Neural progenitor cell (in vitro differentiated cells): ENCODE measurements at places on chromosomes 7 and 10.

DNA sequence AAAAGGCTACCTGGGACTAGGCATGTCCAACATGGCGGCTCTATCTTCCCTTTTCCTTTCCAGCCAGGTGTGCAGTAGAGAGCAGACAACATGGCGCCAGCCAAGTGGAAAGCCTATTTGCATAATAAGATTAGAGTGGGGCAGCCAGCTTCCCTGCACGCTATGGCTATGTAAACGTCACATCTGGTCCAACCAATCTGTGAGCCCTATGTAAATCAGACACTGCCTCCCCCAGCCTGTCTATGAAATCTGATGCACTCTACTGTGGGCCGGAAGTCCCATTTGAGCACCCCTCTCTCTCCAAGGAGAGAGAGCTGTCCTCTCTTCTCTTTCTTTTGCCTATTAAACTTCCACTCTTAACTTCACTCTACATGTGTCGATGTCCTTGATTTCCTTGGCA lies 984.9 kb upstream of the AUTS2 start:
- DNase-seq = peak; percentile 78
- H3K27me3 ChIP-seq = no peaks in the 10 kb centered on the region
- H3K27ac ChIP-seq = no peak overlapping the region

- no peaks in the 10 kb centered on the region for H3K27me3 ChIP-seq
- peaks cover 5% of the 10 kb centered on the region for H3K4me1 ChIP-seq
- no peak for DNase-seq
- H3K4me3 ChIP-seq = no peak overlapping the region
Measured at GRCh38 chr10:30160271-30160982, 101.0 kb upstream of the JCAD start.

GRCh38 chr7:69757981-69758430 lies 159.7 kb downstream of the AUTS2 start:
- H3K36me3 ChIP-seq = no peaks in the 10 kb centered on the region
- DNase-seq = no peak
- peaks cover 46% of the 10 kb centered on the region for H3K4me1 ChIP-seq
- H3K27me3 ChIP-seq = no peaks in the 10 kb centered on the region
- H3K4me3 ChIP-seq = no peak overlapping the region

DNA sequence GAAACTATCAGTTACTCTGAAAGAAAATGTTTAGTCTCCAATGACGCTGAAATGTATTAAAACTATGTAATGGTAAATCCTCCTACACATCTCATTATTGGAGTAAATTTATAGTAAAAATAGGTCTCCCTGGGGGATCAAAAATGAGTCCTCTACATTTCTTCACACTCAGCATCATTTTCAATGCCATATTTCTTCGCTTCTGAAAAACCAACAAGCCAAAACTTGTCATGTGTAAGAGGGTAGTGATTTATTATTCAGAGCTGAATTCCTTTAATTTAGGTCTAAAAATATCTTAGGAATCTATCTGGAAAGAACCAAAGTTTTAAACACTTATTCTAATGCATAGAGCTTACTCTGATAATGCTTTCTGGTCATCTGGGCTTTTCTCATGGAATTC lies 3.0 kb downstream of the PDK4 start:
- no peak overlapping the region for H3K27ac ChIP-seq
- peaks cover 78% of the 10 kb centered on the region for H3K27me3 ChIP-seq
- no peak for DNase-seq
- H3K4me1 ChIP-seq = no peaks in the 10 kb centered on the region
- no peaks in the 10 kb centered on the region for H3K36me3 ChIP-seq

- no peak overlapping the region for H3K27ac ChIP-seq
- H3K4me1 ChIP-seq = no peaks in the 10 kb centered on the region
Measured at GRCh38 chr7:25565949-25566348, 337.7 kb upstream of the NPVF start.

GRCh38 chr10:17256051-17256450 lies 28.0 kb downstream of the VIM start:
- no peaks in the 10 kb centered on the region for H3K4me1 ChIP-seq
- H3K27ac ChIP-seq = no peak overlapping the region
- no peaks in the 10 kb centered on the region for H3K36me3 ChIP-seq
- H3K27me3 ChIP-seq = no peaks in the 10 kb centered on the region
- no peak overlapping the region for H3K4me3 ChIP-seq

GRCh38 chr7:38890597-38890996 lies 18.4 kb downstream of the VPS41 start:
- no peak for DNase-seq
- no peaks in the 10 kb centered on the region for H3K27me3 ChIP-seq
- no peak overlapping the region for H3K4me3 ChIP-seq
- H3K36me3 ChIP-seq = no peaks in the 10 kb centered on the region
- no peaks in the 10 kb centered on the region for H3K4me1 ChIP-seq

- H3K27me3 ChIP-seq = no peaks in the 10 kb centered on the region
- H3K36me3 ChIP-seq = no peaks in the 10 kb centered on the region
- peak overlapping the region; percentile 71 for H3K27ac ChIP-seq
- peak; percentile 50 for DNase-seq
- H3K4me3 ChIP-seq = no peak overlapping the region
Measured at GRCh38 chr7:2802504-2803341, 41.4 kb downstream of the GNA12 start.

DNA sequence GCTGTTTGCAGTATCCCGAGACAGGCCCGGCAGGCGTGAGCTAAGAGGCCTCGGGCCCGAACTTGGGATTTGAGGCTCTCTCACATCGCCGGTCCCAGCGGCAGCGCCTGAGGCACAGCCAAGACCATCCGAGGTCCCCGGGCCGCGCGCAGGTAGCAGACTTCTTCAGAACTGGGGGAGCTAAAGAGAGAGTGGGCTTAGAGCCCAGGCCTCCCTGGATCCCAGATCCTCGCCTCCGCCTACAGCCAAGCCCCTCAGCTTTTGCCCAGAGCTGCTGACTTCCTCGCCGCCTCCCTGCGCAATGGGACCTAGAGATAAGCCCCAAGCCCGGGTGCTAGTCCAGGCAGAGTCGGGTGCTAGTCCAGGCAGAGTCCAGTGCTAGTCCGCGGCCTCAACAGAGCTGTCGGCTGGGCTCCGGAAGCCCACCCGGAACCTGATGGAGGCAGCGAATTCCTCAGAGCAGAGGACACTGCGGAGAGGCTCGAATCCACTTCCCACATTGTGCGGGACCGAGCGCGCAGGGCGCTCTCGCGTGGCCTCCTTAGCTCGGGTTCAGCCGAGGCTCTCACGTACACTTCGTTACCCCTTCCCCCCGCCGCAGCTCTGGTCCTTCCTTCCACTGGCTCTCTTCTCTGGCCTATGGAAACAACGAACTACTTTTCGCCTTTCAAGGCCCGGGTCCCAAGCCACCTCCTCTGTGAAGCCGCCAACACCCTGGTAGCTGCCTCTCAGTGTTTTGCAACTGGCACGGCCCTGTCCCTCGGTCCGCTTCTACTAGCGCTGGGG lies 5.8 kb downstream of the LBX1 start:
- peak; percentile 61 for DNase-seq
- peaks cover 100% of the 10 kb centered on the region for H3K27me3 ChIP-seq
- H3K4me3 ChIP-seq = no peak overlapping the region

DNA sequence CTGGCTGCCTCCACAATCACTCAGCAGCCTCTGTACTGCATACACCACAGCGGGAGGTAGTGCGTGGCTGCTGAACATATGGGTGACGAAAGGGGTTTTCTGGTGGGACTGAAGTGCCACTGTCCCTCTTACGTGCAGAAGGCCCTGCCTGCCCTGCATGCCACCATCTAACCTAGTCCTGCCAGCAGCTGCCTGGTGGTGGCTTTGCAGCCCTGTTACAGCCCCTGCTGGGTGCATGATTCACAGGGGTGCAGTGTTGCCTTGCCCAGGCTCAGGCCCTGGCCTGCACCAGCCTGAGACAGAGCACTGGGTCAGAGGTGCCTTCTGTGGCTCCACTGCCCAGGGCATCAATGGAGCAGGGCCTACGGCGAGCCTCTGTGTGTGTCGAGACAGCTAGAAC lies 50.1 kb downstream of the SYPL1 start:
- DNase-seq = no peak
- no peak overlapping the region for H3K27ac ChIP-seq
- no peak overlapping the region for H3K4me3 ChIP-seq
- H3K36me3 ChIP-seq = no peaks in the 10 kb centered on the region
- peaks cover 39% of the 10 kb centered on the region for H3K4me1 ChIP-seq

- H3K4me3 ChIP-seq = no peak overlapping the region
- H3K4me1 ChIP-seq = peaks cover 62% of the 10 kb centered on the region
- H3K27ac ChIP-seq = peak overlapping the region; percentile 95
- peak; percentile 76 for DNase-seq
- H3K36me3 ChIP-seq = no peaks in the 10 kb centered on the region
Measured at GRCh38 chr7:111098011-111098925, 7.3 kb downstream of the LRRN3 start.

- no peaks in the 10 kb centered on the region for H3K36me3 ChIP-seq
- no peak overlapping the region for H3K4me3 ChIP-seq
- peaks cover 17% of the 10 kb centered on the region for H3K4me1 ChIP-seq
- H3K27ac ChIP-seq = no peak overlapping the region
- no peaks in the 10 kb centered on the region for H3K27me3 ChIP-seq
- no peak for DNase-seq
Measured at GRCh38 chr7:127819975-127820731, 168.2 kb downstream of the SND1 start.

DNA sequence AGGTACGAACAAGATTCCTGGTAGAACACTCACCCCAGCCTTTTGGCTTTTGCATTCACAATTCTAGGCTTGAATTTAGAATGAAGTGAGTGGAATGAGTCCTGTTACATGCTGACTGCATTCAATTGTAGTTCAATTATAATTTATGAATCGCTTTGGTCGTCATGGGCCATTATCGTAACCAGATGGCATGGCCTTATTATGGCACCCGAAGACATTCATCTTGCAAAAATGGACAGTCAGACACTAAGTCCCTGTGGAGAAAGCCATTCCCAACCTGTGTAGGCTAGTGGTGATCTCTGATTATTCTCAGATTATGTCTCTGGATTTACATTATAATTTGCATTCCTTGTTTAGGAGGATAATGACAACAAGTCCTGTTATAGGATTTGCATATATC lies 292.4 kb upstream of the NPSR1 start:
- H3K4me3 ChIP-seq = no peak overlapping the region
- H3K27me3 ChIP-seq = no peaks in the 10 kb centered on the region
- peaks cover 10% of the 10 kb centered on the region for H3K4me1 ChIP-seq
- no peaks in the 10 kb centered on the region for H3K36me3 ChIP-seq
- DNase-seq = no peak

GRCh38 chr10:35341521-35341920 lies 5.2 kb downstream of the CCNY start:
- DNase-seq = no peak
- no peaks in the 10 kb centered on the region for H3K36me3 ChIP-seq
- H3K4me3 ChIP-seq = no peak overlapping the region
- no peak overlapping the region for H3K27ac ChIP-seq
- H3K27me3 ChIP-seq = no peaks in the 10 kb centered on the region
- H3K4me1 ChIP-seq = peaks cover 24% of the 10 kb centered on the region

GRCh38 chr7:31116615-31117014 lies 64.5 kb downstream of the ADCYAP1R1 start:
- no peak overlapping the region for H3K4me3 ChIP-seq
- no peaks in the 10 kb centered on the region for H3K4me1 ChIP-seq
- DNase-seq = no peak
- no peak overlapping the region for H3K27ac ChIP-seq

DNA sequence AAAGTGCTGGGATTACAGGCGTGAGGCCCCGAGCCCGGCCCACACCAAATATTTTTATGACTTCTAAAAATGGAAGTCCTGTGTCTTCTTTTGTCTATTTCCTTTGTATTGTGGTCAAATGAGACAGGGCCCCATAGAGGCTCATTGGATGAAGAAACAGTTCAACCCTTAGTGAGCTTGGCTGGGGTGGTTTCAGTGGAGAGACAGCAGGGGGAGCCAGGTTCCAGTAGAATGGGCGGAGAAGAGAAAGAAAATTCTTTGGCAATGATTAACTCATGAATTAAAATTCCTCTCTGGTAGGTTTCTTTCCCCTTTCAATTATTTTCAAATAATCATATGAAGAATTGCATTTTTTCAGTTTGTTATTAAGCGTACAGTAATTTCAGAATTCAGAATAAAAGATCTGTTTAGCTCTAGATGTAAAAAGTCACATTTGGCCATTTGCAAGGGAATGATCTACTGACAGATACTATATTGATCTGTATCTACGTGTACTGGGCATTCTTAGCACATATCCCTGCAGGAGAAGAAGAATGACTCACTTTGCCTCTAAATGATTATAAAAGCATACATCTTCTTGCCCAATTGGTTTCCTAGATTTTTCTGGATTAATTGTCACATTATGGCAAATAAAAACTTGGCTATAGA lies 43.2 kb downstream of the PNLIPRP3 start:
- no peaks in the 10 kb centered on the region for H3K4me1 ChIP-seq
- peak; percentile 43 for DNase-seq

DNA sequence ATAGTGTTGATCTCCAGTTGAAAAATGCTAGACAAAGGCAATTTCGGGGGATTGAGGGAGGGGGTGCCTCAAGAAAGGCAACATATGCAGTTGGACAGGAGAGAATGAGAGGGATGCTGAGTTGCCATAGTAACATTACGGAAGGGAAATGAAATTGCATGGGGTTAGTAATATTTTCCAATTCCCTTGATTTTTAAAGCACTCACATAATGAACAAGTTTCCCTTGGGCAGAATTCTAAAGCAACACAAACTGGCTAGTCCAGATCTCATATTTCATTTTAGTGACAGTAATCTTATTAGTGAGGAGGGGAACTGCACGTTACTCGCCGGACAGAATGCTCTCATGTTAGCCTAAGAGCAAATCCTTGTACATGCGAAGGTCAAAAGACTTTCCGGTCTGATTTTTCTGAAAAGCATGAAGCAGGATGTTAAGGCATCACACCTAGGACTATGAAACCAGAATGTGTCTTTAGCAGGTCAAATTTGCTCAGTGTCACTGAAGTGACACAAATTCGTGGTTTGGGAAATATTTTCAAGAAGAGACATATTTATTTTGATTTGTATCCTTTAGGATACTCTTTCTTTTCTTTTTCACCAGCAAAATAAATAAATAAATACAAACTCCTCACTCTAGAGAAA lies 165.5 kb downstream of the ANK3 start:
- H3K4me3 ChIP-seq = no peak overlapping the region
- no peaks in the 10 kb centered on the region for H3K4me1 ChIP-seq
- H3K36me3 ChIP-seq = no peaks in the 10 kb centered on the region
- no peak overlapping the region for H3K27ac ChIP-seq
- H3K27me3 ChIP-seq = no peaks in the 10 kb centered on the region

GRCh38 chr7:115494529-115495147 lies 535.9 kb downstream of the TFEC start:
- no peaks in the 10 kb centered on the region for H3K36me3 ChIP-seq
- DNase-seq = no peak
- H3K4me1 ChIP-seq = no peaks in the 10 kb centered on the region
- no peaks in the 10 kb centered on the region for H3K27me3 ChIP-seq
- H3K4me3 ChIP-seq = no peak overlapping the region
- H3K27ac ChIP-seq = no peak overlapping the region

DNA sequence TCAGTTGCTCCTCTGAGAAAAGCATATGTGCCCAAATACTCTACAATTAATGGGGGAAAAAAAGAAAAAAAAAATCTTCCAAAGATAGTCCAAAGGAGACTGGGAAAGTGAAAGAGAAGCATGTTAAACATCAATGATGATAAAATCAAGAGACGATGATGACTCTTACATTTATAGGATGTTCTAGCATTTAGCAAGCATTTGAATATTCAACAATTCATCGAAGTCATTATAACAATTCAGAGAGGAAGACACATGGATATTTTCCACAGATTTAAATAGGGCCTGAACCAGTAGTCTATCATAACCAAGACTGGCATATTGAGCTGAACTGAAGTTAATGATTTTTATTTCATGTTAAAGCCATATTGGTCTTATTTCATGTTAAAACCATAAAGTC lies 528.4 kb downstream of the INHBA start:
- H3K4me3 ChIP-seq = no peak overlapping the region
- no peaks in the 10 kb centered on the region for H3K27me3 ChIP-seq
- DNase-seq = no peak
- no peaks in the 10 kb centered on the region for H3K36me3 ChIP-seq
